NCI-H2171 (cell line): ENCODE measurements at places on chromosomes 11 and 22.

GRCh38 chr11:108662700-108663099, 2.2 kb upstream of the DDX10 start:
- DNase-seq: no peak

- DNase-seq: peak; percentile 51
These were observed 29.8 kb upstream of the PPP6R3 start for GRCh38 chr11:68430801-68431200.

DNA sequence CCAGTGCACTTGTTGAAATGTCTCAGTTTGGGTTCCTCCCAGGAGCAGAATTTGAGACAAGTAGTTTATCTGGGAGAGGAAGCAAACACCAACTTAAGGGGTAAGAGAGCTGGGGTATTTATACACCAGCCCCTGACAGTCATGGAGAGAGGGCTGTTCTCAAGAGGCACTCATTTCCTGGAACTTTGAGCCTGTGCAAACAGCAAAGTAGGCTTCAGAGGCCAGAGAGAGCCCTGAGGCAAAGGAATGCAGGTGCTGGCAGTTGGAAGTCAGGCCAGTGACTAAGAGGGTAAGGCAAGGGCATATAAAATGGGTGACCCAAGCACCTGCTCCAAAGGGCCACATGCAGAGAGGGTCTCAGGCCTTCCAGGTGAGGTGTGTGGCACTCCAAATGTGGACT, 16.1 kb downstream of the MS4A18 start:
- no peak for DNase-seq

DNA sequence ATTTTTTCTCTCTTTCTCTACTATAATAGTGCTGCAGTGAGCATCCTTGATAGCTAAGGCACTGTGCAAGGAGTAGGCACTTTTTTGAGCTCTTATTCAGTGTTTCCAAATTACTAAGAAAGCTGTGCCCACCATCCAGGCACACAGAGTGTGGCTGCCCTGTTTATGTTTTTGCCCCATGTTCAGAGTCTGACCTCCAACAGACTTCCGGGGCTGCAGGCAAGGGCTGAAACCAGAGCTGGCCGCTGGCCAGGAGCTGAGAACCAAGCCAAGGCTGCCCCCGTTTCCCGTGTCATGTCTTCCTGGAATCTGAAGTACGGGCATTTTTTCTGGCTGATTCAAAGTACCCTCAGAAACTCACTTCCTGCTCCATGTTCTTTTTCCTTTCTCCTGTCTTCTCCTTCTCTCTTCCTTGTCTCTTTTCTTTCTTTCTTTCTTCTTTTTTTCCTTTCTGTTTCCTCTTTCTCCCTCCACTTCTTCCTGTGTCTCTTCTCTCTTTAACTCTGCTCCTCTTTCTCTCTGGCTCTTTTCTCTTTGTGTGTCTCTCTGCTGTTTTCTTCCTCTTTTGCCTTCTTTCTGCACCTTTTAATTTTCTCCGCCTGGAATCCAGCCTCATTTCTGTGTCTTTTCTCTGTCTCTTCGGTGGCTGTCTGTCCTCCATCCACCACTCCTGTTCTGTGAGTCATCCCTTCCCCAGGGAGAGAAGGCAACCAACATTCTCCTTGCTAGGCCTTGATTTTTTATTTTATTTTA, 17.0 kb upstream of the KCTD14 start:
- no peak for DNase-seq

DNA sequence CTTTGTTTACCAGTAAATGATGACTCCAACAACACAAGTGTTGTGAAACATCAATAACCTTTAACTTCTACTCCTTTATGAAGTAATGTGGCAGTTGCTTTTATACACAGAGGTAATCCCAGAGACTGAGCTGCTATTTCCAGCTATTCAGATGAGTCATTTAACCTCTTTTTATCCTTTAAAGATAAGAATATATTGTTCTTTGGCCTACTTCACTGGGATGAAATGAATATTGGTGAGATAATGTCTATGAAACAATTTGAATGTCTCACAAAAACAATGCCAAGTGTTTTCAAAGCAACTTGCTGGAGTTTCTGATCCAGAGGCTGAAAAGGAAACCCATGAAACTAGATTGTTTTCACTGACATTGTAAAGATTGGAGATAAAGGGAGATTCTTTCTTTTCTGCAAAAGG, 564.4 kb upstream of the LUZP2 start:
- no peak for DNase-seq
